Stimulated activated CD4-positive, alpha-beta T cell treated with anti-CD3 and anti-CD28 coated beads, Interleukin-15, amount 100 ng/mL, for 1 hour (primary cell): ENCODE measurements at places on chromosomes 7 and 10.

- DNase-seq = peak; percentile 31
Measured at GRCh38 chr10:79241990-79242619, 105.2 kb upstream of the PPIF start.

- DNase-seq = no peak
Measured at GRCh38 chr7:84701524-84702306, 485.1 kb downstream of the SEMA3D start.

- DNase-seq = no peak
Measured at GRCh38 chr10:131810805-131811629, 89.8 kb upstream of the PPP2R2D start.

DNA sequence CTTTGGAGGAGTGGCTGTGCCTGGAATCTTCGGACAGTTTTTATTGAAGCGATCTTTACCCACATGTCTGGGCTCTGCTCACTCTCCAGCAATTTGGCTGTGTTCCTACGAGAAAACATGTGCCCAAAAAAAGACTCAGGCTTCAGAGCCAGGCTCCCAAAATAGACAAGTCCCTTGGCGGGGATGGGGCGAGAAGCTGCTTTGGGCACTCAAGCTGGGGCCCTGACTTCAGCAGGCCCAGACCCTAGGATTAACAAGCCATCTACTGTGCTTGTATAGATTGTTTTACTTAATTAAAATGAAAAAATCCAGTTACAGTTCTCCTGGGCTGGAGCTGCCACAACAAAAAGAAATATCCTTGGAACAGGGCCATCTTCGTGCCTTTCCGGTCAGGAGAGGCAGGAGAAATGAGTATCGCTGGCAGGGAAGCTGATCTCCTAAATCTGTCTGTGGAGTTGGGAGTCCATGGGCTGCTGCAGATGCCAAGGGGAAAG, 51.4 kb upstream of the PDCD4 start:
- no peak for DNase-seq

- DNase-seq = no peak
Measured at GRCh38 chr7:106060394-106060920, 51.7 kb downstream of the SYPL1 start.

GRCh38 chr7:47389171-47389922, 192.6 kb downstream of the TNS3 start:
- no peak for DNase-seq

DNA sequence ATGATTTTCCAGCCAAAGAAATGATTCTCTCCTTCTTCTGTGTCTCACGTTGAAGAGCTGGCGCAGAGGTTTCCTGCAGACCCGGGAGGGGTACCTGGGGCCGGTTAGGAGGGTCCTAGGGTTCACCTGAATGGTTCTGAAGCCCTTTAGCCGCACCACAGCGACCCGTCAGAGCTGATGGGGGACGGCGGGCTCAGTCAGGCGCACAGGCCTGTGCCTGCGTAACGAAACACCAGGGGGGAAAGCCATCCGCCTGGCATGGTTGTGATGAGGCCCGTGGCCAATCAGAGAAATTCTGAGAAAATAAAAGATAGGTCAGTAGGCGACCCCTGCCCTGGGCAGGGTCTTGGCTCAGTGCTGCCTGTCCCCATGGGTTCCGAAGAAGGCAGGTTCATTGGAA, 35.6 kb downstream of the FAM20C start:
- DNase-seq = no peak

DNA sequence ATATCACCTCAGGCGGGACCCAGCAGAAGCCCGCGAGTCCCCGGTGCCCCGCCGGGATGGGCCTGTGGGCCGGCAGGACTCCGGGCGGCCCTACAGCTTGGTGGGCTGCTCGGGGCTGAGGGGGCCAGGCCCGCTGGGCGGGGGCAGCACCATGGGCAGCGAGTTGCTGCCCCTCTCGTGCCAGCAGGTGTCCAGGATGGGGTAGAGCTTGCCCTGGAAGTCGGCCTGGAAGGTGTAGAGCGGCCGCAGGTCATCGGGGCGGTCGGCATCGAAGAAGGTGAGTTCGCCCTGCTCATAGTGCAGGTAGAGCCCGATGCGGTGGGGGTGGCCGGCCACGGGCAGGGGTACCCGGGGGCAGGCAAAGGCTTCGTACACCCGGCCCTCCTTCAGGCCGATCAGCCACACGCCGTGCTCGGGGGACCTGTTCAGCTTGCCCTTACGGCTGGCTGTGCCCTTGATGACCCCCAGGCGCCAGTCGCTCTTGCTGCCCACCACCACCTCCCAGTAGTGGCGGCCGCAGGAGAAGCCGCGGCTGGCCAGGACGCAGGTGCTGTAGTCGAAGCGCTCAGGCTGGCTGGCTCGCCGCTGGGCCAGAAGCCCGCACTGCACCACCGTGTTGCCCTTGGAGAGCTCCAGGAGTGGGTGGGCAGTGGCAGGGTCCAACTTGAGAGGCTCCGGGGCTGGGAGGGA, 4.3 kb upstream of the NSUN5 start:
- no peak for DNase-seq

GRCh38 chr10:127888521-127889312, 4.0 kb downstream of the CLRN3 start:
- no peak for DNase-seq

DNA sequence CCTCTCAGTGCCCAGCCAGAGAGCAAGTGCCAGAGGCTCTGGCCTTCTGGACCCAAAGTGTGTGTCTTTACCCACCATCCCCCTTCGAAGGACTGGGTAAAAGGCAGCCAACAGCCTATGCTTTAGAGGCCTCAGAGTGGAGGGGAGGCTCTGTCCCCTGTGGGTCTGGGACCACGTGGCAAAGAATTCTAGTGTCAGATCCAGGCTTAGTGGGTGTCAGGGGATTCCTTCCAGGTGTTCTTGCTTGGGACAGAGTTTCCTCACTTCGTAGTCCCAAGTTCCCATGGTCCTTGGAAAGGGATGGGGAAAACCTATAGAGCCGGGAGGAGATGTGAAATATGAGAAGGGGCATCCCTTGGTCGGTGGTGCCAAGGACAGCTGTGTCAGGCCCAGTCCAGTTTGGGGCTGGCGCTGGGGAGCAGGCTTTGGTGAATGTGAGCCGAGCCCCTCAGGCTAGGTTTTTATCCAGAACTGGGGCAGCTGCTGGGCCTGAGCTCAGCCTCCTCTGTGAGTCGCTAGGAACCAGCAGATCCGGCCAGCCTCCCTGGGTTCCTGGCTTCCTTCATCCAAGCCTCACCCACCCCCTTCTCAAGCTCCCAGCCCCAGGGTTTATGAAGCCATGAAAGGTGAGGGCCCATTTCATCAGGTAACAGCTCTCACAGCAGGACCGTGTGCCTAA, 71.2 kb downstream of the C10orf105 start:
- no peak for DNase-seq

DNA sequence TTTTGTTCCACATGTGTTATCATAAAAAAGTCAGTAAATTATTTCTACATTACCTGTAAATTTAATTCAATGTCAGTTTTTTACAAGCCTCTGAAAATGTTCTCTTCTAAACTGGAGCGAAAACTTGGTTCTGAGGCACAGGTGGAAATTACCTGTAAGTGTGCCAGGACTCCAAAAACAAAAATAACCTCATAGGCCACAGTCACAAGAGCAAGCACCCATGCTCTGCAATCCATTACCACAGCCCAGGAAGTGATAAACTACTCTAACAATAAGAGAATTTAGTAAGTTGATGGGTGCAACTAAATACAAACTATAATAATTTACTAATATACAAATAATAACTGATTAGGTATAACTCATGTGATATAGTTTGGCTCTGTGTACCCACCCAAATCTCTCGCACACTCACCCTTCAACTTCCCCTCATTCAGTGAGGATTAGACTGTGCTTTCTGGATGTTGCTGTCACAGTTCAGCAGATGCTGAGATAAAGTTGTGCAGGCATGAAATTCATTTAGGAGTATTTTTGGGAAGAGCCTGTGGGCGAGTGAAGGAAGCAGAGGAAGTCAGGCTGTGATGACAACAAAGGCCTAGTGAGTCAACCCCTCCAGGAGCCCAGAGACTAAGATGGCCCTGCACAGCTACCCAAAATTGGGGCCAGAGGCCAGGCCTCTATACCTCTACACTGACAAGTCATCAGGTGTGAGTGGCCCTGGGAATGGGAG, 16.3 kb upstream of the GIMAP6 start:
- DNase-seq = no peak

DNA sequence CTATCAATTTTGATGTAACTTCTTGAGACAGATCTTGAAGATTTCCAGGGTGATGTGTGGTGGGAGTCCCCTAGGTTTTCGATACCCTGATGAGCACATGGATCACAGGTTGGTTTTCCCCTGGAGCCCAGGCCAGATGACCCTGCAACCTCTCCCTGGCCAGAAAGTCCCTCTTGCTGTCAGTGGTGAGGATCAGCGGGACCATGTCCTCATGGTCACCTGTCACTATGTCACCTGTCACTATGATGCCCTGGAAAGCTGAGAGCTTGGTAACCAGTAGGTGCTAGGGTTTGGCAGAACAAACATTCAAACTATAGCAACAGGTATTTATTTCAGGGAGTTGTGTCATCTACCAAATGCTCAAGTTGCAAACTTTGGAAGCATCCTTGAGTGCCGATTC, 197.9 kb downstream of the ARHGAP12 start:
- no peak for DNase-seq

- no peak for DNase-seq
Measured at GRCh38 chr7:50450590-50451032, 461 bp upstream of the FIGNL1 start.

GRCh38 chr10:89085153-89085552, 94.6 kb downstream of the FAS start:
- no peak for DNase-seq

GRCh38 chr7:150902078-150903033, 50.0 kb downstream of the AOC1 start:
- DNase-seq = no peak

- no peak for DNase-seq
Measured at GRCh38 chr10:7314170-7314569, 96.7 kb downstream of the SFMBT2 start.

DNA sequence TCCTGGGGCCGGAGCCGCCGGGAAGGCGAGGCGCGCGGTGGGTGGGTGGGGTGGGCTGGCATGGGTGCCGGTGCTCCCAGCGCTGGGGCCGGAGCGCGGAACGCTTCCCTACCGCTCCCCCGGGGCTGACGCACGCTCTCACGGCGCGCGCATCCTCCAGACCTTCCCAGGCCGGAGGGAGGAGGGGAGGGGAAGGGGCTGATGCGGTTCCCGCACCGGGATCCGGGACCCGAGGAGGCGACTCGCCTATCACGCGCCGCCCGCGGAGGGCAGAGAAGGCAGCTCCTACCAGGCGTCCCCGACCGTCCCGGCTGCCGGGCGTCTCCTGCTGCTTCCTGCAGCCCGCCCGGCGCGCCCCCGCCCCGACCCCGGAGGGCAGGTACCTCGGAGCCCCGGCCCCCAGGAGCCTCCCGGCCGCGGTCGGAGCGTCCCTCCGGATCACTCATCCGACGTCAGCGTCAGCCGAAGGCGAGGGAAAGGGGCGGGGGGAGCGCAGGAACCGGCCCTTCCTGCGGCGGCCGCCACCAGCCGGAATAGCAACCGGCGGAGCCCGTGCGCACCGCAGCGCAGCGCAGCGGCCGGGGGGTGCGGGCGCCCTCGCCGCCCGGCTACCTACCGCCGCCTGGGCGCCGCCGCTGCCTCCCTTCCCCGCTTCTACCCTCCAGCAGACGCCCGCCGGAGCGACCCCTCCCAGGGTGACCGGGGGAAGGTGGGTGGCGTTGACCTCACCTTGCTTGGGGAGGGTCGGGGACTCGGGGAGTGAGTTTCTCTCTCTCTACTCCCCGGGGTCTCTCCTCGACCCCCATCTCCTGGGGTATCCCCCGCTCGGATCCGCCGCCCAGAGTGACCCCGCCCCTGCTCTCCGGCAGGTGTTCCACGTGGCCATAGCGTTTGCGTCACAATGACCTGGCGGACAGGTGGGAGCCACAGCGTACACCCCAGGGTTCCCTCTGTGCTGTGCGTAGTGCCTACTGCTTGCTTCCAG, at the start of gene ICA1:
Gene ICA1 (minus strand): TSS at position 457 of the 985 bp plus-strand sequence. CDS start 26,241 bp downstream, outside the sequence.
- DNase-seq = no peak

GRCh38 chr7:128767475-128768110, 8.0 kb downstream of the OPN1SW start:
- DNase-seq = no peak

- DNase-seq = no peak
Measured at GRCh38 chr10:59362144-59362958, at the start of gene FAM13C. Gene FAM13C (minus strand): TSS chr10:59362549. CDS start chr10:59362460, 89 bp downstream.

GRCh38 chr10:133134411-133135115, 25.5 kb upstream of the KNDC1 start:
- DNase-seq = no peak

- no peak for DNase-seq
Measured at GRCh38 chr10:121133901-121134300, 282.7 kb downstream of the WDR11 start.

DNA sequence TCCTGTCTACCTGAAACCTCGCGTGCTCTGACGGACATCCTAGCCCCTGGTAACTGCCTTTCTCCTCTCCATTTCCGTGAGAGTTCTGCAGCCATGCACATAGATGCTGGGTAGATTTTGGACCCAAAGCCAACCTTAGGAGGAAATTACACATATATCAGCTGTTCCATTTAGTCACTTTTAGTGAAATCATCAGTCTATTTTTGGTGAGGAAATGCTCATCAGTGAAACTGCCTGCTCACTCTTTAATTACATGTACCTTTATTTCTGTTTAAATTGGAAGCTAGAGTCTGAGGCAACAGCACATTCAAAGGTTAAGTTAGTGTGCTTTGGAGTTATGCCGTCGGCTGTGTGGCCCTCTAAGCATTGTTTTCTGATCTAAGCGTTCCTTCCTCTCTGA, 231.3 kb downstream of the WDR37 start:
- DNase-seq = no peak

GRCh38 chr7:32299133-32299702, 191.0 kb downstream of the LSM5 start:
- no peak for DNase-seq

- no peak for DNase-seq
Measured at GRCh38 chr10:3780021-3780770, 4.8 kb downstream of the KLF6 start.

DNA sequence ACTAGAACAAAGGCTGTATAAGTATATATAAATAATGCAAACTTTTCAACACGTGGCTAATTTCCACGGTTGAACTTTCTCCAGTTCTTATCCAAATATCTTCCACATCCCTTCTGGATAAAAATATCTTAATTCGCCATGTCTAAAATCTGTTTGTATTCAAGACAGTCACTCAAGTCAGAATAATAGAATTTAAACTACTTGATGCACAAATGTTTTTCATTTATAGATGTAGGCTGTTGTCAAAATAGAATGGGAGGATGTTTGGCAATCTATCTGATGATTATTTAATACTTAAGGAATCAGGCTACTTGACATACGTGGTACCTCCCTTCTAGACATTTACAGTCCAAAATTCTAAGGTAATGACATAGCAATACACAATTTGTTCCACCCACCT, 204.3 kb downstream of the TWIST1 start:
- DNase-seq = no peak

- no peak for DNase-seq
Measured at GRCh38 chr7:24896031-24896501, 83.9 kb downstream of the OSBPL3 start.

GRCh38 chr7:83559887-83560286, 89.1 kb downstream of the SEMA3E start:
- no peak for DNase-seq

DNA sequence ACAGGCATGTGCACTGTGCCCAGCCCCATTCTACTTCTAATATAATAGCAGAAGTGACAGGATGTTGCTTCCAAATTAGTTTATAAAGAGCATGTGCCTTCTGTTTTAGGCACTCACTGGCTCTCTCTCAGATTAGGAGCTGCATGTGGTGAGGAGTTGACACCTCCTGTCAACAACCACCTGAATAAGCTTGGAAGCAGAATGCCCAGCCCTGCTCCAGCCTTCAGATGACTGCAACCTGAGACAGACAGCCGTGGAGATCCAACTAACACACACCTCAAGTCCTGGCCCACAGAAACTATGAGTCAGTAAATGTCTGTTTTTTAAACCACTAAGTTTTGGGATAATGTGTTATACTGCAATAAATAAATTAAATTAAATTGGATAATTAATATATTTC, 54.5 kb downstream of the PARD3 start:
- DNase-seq = no peak
